Activated T-cell treated with anti-CD3 and anti-CD28 coated beads for 48 hours (primary cell): ENCODE measurements at places on chromosomes 3 and 15.

DNA sequence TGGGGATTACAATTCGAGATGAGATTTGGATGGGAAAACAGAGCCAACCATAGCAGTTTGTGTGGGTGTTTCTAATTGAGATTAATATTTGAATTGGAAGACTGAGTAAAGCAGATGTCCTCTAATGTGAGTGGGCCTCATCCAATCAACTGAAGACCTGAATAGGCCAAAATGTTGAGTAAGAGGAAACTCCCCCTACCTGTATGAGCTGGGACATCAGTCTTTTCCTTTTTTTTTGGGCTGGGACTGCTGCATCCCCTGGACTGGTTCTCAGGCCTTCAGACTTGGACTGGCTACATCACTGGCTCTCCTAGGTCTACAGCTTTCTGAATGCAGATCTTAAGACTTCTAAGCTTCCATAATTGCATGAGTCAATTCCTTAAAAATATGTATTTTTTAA is 144.1 kb downstream of the CD47 start:
- DNase-seq = no peak

DNA sequence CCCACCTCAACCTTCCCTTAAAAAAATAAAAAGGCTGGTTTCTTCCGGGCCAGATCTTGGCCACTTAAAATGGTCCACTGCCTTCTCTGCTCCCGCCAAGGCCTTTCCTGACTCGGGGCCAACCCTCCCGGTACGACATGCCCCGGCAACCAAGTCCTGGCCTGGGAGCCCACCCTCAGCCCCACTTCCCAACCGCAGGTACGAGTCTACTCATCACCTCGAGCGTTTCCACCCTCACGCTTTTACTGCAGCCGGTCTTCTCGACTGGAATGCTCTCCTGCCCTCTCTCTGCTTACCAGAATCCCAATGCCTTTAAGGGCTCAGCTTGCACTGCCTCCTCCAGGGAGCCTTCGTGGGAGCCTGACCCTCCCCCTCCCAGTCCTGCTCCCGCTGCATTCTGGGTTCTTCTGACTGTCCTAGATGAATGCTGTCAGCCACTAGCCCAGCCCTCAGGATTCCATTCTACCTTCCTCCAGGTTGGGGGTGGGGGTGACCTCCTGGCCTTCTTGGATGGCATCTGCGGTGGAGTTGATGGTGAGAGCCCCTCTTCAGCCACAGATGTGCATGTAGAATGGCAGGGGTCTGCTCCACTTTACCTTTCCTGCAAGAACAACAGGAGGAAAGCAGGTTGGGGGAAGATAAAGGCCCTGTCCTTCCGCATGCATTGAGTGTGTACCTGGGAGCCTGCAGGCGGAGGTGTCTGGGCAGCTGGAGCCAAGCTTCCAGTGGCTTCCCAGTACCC is 1.1 kb upstream of the CSRNP1 start:
- no peak for DNase-seq

GRCh38 chr3:196214783-196215441 is 1.4 kb upstream of the SLC51A start:
- no peak for DNase-seq

DNA sequence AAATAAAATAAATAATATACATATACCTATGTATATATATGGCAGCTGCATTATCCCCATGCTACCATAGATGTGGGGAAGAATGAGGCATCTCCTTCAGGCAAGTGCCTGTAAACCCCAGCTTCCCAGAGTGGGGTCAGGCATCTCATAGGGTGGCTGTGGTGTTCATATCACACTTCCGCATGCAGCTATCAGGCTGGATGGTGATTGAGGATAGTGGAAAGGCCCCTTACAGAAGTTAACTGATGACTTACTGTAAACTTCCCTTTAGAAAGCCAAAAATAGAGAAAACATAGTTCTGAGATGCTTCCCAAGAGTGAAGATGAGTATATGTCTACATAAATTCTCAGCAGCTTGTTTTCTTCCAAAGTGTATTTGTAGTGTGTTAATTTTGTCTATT is 3.5 kb upstream of the PP2D1 start:
- no peak for DNase-seq

GRCh38 chr3:106824856-106825255 is 552.4 kb upstream of the CCDC54 start:
- DNase-seq = no peak

DNA sequence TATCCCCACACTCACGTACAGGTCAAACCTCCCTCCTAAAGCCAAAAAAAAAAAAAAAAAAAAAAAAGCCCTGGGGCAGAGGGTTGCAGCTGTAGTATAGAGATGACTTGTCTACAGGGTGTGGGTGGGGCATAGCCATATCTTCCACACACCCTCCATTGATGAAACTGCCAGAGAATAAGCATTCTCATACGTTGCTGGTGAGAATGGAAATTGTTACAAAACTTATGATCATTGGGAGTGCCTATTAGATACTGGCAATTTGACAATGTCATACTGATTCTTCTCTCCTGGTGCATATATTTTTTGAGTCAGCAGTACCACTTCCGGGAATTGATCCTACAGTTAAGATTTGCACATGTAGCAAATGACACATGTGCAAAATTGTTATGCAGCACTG is 11.0 kb upstream of the CTNNB1 start:
- no peak for DNase-seq

GRCh38 chr15:101148881-101149664 is 102.8 kb downstream of the CHSY1 start:
- DNase-seq = no peak

DNA sequence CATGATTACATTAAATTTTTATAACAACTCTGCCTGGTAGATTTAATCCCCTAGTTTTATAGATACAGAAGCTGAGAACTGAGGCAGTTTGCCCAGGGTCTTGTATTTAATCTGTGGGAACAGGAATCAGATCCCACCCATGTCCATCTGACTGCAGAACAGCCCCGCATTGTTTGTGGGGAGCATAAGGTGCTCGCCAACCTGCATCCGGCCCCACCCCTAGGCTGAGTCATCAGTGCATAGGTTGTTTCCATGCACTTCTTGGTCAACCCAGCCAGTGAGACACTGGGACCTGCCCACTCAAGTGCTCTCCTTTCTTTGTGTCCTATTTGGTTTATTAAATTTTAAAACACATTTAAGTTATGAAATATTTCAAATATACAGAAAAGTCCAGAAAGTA is 266.2 kb downstream of the OPA1 start:
- DNase-seq = no peak
